ENCODE measurements at places on chromosomes 7 and 10.

DNA sequence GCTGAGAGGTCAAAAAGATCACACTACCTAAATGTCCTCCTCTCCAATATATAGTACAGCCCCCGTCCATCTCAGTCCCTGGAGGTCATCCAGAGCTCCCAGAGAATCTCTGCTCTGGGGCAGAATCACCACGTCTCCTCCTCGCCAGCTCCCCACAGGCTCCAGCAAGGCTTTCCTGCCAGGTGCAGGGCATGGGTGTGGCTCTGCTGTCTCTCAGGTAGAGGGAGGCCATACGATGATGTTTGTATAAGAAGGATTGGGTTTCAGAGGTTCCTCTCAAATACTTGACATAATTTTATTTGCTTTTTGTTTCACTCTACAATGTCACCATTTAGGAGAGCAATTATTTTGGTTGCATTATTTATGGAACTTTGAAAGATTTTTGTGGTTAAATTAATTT, 98.3 kb upstream of the PRSS58 start:
- DNase-seq: no peak

- DNase-seq: no peak
These were observed 19.4 kb upstream of the RALA start for GRCh38 chr7:39603924-39604323.

- DNase-seq: peak; percentile 11
These were observed 50.1 kb upstream of the ELN start for GRCh38 chr7:73977619-73978618.

DNA sequence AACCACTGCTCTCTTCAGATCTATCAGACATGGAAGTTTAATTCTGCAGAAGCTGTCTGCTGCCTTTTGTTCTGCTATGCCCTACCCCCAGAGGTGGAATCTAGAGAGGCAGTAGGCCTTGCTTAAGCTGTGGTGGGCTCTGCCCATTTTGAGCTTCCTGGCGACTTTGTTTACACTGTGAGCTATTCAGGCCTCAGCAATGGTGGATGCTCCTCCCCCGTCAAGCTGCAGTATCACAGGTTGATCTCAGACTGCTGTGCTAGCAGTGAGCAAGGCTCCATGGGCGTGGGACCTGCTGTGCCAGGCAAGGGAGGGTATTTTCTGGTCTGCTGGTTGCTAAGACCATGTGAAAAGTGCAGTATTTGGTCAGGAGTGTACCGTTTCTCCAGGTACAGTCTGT, 45.1 kb upstream of the CDK14 start:
- no peak for DNase-seq

DNA sequence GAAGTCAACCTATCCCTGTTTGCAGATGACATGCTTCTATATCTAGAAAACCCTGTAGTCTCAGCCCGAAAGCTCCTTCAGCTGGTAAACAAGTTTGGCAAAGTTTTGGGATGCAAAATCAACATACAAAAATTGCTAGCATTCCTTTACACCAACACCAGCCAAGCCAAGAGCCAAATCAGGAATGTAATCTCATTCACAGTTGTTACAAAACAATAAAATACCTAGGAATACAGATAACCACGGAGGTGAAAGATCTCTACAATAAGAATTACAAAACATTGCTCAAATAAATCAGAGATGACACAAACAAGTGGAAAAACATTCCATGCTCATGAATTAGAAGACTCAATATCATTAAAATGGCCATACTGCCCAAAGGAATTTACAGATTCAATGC, 50.4 kb upstream of the ZNF365 start:
- DNase-seq: no peak

- DNase-seq: no peak
These were observed 409 bp downstream of the DNMBP start for GRCh38 chr10:100009283-100009792.

- DNase-seq: no peak
These were observed 26.7 kb downstream of the SH3PXD2A start for GRCh38 chr10:103828587-103829197.

- no peak for DNase-seq
These were observed 15.8 kb downstream of the TAS2R39 start for GRCh38 chr7:143199040-143199439.

GRCh38 chr7:12715372-12716133, 28.1 kb downstream of the ARL4A start:
- no peak for DNase-seq

Data from GM10248 (cell line).